Brain (organoid and tissue), 16 donors: ENCODE measurements at places on chromosomes 12 and 14.

GRCh38 chr14:36515896-36516718, 3.9 kb downstream of the NKX2-1 start:
- no peak for DNase-seq

GRCh38 chr12:121793838-121794533, 498 bp upstream of the RHOF start:
- DNase-seq = peak; percentile 91

GRCh38 chr12:107451246-107451645, 234.4 kb upstream of the PWP1 start:
- DNase-seq = no peak

DNA sequence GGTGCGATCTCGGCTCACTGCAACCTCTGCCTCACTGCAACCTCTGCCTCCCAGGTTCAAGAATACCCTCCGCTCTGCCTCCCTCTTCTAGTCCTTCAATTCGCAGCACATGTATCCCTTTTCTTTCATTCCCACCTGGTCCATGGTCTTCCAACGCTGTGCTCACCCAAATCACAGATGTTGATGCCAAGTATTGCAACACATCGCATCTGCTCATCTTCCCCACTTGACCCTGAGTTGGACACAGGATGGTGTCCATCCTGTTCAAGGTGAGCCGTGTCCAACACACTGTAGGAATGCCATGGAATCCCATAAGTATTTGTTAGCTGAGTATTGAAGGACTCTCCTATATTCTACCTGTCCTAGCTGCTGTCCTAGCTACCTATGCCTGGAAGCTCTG, 50.6 kb upstream of the ETV6 start:
- DNase-seq = no peak

GRCh38 chr12:46043972-46044520, 53.7 kb upstream of the SCAF11 start:
- no peak for DNase-seq

DNA sequence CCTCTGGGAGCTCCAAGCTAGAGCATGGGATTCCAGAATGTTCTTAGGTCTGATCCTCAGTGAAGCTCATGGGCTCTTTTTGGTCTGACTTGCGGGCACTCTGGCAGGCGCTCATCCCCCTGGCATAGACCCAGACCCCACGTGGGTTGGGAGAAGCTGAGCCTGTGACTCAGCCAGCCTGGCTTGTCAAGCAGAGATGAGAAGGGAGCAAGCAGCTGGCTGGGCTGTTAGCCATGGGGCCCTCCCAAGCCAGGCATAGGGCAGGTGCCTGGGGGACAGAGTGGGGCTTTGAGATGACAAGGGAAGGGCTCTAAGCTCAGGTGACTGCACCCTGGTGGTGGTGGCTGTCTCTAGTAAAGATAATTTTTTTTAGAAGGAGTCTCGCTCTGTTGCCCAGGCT, 80.3 kb upstream of the NOS1 start:
- DNase-seq = peak; percentile 40

GRCh38 chr12:93679308-93679925, 2.2 kb downstream of the CRADD start:
- DNase-seq = peak; percentile 11

- DNase-seq = no peak
These were observed 177.8 kb upstream of the SFSWAP start for GRCh38 chr12:131533139-131533538.

DNA sequence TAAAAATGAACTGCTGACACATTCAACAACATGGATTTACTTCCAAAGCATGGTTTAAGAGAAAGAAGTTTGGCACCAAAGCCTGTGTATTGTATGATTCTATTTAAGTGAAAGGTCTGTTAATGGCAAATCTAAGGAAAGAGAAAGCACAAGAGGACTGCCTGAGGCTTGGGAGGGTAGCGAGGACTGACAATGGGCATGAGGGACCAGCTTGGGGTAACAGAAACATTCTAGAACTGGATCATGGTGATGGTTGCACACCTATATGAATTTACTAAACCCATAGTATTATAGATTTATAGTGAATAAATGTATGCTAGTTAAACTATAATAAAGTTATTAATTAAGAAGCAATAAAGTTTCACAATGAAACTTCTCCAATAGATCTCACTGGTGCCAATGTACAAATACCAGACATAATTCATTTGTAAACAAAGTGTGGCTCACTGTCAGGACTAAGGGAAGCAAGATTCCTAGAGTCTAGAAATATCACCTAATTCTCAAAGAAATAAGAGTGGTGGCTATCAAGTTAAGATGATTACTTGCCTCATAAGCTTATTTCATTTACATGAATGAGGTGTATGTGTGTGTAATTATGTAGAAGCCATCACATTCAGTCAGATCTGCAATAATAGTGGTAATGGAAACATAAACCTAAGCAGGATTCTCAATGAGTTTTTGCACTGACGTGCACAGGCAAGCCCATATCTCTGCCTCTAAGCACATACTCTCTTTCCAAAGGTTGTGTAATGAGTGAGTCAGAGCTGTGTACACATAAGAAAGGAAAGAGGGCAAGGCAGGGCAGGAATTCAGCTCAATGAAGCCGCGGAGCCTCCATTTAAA, 353.4 kb downstream of the KCNH5 start:
- DNase-seq = no peak

GRCh38 chr12:3274664-3275063, 197.5 kb downstream of the TSPAN9 start:
- no peak for DNase-seq

- no peak for DNase-seq
These were observed 376.0 kb downstream of the C12orf75 start for GRCh38 chr12:105706321-105706972.

GRCh38 chr12:98504368-98504617, 11.1 kb upstream of the TMPO start:
- DNase-seq = no peak

GRCh38 chr12:3333583-3333982, 157.4 kb upstream of the PRMT8 start:
- DNase-seq = no peak

DNA sequence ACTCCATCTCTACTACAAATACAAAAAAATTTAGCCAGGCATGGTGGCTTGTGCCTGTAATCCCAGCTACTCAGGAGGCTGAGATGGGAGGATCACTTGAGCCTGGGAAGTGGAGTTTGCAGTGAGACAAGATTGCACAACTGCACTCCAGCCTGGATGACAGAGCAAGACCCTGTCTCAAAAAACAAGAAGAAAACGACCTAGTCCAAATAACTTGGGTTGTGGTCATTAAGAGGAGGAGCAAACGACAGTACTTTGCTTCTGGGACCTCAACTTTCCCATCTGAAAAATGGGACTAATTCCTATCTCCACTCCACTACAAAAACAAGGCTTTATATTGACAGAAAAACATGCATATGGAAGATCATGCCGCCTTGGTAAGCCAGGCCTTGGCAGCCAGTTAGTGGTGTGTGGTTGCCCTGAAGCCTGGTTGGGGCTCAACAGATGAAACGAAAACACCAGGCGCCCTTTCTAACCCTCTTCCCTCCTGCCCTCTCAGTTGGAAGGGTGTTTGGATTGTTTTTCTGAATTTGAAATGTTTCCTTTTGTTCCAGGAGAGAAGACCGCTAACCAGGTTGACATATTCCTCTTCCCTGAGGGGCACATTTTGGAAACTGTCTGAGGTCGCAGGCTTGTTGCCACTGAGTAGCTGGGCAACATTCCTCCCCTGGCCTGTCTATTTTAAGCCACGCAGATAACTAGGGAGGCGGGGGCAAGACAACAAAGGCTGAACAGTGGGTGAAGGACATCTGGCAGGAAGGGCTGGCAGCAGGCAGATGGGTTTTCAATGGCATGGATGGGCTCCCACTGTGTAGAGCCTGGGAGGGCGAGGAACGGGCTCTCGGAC, 13.7 kb upstream of the VPS37B start:
- peak; percentile 90 for DNase-seq

- no peak for DNase-seq
These were observed 33.9 kb upstream of the CDK17 start for GRCh38 chr12:96434107-96434506.

DNA sequence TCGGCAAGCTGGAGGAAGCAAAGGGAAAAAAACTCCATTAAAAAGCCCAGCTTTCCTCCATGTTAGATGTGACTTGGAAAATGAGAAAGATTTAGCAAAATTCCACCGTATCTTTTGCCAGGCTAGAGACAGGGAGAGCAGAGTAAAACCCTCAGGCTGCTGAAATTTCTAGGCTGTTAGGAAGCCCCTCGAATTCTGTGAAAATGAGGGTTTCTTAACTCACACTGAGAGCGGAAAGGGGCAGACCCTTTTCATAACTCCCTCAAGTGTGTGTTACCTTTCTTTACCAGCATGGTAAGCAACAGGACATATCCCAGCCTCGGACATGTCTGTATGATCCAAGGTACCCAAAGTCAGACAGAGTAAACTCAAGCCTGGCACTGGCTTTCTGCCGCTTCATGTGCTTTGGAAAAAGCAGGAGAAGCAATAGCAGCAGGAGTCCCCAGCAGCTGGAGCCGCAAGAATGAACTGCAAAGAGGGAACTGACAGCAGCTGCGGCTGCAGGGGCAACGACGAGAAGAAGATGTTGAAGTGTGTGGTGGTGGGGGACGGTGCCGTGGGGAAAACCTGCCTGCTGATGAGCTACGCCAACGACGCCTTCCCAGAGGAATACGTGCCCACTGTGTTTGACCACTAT, at the start of gene RHOJ:
Gene RHOJ, plus strand, starts transcription at position 37 of the 637 bp plus-strand sequence. Its CDS starts 427 bp downstream, at position 464.
- DNase-seq = peak; percentile 78

DNA sequence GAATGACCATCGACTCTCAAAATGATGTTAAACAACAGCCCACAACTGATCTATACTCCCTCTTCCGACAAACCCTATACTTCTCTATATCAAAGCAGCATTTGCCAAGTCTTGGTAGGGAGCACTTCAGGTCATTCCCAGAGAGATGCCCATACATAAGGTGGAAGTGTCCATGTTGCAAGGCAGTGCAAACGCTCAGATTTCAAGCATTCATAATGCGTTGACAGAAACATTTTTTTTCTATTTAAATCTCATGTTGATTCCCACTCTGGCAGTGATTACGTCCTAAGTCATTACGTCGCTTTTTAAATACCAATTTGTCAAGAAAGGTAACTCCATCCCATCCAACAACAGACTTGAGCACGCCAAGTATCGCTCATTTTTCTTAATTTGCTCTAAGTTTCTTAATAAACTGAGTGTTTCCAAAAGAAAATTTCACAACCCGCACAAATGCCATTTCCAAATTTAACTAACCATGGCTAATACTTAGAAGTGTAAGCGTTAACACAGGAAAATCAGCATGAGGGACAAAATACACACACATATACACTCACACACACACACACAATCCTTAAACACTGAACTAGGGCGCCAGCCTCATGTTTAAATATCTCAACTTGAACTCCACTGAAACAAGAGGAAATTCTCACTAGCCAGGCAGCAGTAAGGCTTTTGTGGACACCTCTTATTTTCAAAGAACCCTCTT, 1.1 kb downstream of the GXYLT1 start:
- peak; percentile 37 for DNase-seq

DNA sequence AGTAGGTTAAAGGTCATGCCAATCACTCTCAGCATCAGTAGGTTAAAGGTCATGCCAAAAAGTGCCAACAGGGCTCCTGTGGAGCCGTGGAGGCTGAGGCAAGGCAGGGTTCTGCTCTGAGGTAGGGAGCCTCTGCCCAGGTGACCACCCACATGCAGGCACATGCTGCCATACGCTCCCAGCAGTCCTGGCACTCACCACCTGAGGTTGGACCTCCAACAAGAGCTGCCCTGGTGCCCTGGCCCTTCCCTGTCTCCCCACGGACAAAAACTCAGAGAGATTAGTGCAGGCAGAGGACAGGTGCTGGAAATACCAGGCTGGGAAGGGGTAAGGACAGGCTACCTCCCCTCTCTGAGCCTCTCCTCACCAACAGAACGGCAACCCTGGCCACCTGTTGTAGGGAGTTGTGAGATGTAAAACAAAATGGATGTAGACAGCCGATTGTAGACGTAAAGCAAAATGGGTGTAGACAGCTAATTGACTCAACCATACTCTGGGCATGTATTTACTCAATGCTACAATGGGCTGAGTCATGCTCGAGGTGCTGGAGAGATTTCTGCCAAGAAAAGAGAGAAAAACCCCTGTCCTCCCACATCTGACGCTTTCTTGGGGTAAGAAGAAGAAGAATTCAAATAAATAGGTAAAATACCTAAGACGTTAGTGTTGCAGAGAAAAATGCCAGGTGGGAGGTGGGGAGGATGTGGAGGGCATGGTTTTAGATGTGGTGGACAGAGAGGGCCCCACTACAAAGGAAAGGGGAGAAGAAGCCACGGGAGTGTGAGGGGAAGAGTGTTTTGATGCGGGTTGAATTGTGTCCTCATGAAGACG, 32.4 kb downstream of the LTBP2 start:
- no peak for DNase-seq

- DNase-seq = peak; percentile 14
These were observed 22.7 kb downstream of the SNRPF start for GRCh38 chr12:95881331-95881955.

GRCh38 chr12:113463746-113464451, 7.8 kb downstream of the LHX5 start:
- no peak for DNase-seq

- DNase-seq = no peak
These were observed 242.1 kb upstream of the ARHGAP5 start for GRCh38 chr14:31835049-31835448.

DNA sequence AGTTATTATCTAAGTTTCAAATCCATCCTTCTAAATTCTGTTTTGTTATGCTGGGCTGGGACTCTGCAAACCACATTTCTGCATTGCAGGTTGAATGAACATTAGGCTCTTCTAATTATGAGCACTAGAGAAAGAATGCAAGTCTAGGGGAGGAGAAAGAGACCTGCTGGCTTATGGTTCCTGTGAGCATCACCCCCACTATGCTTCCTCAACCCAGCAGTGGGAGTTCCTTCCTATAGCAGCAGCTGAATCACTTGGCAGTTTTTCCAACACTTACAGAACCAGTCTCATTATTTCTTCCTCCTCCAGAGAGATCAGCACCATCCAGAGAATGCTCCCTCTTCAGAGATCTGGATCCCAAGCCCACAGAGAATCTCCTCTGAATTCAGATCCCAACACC, 297.7 kb upstream of the CLEC14A start:
- no peak for DNase-seq

DNA sequence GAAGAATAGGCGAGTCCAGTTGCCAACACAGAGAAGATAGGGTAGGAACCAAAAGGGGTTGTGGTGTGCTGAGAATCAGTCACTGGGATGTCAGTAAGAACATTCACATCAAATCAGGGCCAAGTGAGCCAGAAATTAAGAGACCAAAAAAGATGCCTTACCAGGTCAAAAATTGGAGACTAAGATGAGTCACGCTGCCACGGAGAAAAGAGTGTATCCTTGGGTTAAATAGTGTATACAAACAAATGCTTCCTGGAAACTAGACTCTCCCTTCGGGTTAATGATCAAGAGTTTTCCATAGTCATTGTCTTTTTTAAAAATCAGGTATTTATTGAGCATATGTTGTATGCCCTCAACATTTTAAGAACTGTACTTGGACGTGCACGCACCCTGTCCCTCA, 45.2 kb upstream of the BAZ1A start:
- no peak for DNase-seq

DNA sequence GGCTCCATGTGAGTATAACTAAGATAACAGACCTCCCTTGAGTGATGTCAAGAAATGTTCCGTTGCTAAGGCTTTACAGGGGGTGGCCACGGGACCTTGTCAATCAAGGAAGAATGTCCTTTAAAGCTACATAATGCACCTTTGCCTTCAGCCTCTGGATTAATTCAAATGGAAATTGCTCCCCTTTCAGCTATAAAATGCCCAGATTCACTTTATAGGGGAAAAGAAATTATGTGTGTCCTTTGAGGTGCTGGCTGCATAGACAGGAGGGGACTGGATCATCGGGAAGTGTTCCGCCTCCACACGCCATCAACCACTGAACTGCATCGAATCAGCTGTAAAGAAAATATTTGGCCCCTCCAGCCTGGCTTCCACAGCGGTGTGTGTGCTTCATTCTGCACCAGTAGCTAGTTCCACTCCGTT, 415.4 kb downstream of the DPF3 start:
- no peak for DNase-seq

GRCh38 chr14:64279704-64280668, 14.2 kb downstream of the ESR2 start:
- DNase-seq = peak; percentile 85
